ENCODE measurements at places on chromosomes 16 and 17.

DNA sequence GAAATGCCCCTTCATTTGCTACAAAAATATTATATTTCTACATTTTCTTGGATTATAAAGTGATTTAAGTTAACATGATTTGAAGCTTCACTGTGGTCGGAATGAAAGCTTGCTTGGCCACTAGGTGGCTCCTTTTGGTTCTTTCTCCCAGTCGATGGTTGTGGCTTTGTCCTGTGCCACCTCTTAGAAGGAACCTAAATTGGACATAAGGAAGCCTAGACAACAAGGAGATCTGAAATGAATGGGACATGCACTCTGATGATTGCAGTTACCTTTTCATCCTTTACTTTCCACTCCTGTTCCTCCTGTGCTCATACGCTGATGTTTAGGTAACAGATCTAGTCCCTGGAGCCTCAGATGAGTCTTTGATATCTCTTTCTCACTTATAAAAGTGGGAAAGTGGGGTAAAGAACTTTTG, 39.2 kb downstream of the FTO start:
- no peak for DNase-seq

- DNase-seq, result no peak
These were observed 77.1 kb upstream of the WSB1 start for GRCh38 chr17:27216836-27217235.

DNA sequence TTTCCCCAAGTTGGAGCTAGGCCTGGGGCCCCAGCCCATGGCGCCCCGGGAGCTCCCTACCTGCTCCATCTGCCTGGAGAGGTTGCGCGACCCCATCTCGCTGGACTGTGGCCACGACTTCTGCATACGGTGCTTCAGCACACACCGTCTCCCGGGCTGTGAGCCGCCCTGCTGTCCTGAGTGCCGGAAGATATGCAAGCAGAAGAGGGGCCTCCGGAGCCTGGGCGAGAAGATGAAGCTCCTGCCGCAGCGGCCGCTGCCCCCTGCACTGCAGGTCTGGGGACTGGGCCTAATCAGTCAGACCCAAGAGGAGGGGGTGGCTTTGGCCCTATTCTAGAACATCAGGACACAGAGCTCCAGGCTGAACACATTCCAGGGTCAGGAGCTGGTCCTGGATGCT, 1.5 kb downstream of the RNF112 start:
- no peak for DNase-seq

DNA sequence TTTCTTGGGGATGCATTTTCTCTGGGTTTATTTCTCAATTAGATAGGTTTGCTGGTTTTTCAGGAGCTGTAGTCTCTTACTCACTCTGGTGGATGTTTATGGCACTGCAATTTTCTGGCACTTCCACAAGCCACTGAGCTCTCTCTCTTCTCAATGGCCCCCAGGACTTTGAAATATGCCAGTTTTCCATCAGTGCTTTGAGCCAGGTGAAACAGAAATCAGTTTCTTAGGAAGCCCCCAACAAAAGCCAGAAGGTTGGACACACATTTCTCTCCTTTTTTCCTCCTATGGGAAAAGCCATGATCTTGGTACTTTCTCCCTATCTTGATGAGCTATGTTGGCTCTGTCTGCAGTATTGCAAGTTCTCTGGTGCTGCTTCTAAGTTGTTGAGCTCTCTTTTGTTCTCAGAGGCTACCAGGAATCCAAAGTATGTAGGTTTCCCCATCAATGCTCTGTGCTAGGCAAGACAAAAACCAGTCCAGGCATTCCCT, 90.7 kb upstream of the SMIM36 start:
- no peak for DNase-seq
